Glomerular endothelial cell (primary cell): ENCODE measurements at places on chromosomes 3 and 15.

GRCh38 chr15:62068071-62068809 lies 1.5 kb downstream of the C2CD4A start:
- no peak for DNase-seq

- no peak for DNase-seq
Observed at GRCh38 chr15:43776101-43776717, 557 bp downstream of the ELL3 start.

DNA sequence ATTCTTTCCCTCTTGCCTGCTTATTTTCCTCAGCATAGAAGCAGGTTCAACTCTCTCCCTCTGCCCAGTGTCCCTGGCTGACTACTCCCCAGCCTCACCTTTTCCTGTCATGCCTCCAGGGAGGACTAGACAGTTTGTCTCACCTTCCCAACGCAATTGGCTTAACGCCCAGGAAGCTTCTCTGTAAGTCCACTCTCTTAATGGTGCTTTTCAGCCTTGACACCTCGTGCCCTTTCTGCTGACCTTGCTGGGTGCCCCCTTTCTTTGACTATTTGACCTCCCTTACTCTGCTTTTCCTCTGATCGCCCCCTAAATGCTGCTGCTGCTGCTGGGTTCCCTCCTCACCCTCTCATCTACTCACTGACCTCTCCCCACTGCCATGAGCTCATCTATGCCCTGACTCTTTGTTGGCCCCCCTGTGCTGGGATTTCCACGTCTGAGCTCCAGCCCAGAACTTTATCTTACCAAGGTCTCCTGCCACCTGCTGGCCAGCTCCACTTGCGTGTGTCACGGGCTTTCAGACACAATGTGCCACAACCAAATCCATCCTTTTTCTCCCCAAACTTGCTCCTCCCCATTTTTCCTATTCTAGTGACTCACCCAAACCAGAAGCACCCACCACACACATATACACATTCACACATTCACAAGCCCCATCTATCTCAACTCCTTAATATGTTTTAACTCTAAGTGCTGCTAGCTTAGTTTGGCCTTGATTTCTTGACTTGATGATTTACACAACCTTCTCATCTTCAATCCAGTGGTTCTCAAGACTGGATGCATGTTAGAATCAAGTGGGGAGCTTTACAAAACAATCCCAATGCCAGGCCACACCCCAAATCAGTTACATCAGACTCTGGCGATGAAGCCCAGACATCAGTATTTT lies 16.6 kb downstream of the EPB42 start:
- DNase-seq, result no peak

DNA sequence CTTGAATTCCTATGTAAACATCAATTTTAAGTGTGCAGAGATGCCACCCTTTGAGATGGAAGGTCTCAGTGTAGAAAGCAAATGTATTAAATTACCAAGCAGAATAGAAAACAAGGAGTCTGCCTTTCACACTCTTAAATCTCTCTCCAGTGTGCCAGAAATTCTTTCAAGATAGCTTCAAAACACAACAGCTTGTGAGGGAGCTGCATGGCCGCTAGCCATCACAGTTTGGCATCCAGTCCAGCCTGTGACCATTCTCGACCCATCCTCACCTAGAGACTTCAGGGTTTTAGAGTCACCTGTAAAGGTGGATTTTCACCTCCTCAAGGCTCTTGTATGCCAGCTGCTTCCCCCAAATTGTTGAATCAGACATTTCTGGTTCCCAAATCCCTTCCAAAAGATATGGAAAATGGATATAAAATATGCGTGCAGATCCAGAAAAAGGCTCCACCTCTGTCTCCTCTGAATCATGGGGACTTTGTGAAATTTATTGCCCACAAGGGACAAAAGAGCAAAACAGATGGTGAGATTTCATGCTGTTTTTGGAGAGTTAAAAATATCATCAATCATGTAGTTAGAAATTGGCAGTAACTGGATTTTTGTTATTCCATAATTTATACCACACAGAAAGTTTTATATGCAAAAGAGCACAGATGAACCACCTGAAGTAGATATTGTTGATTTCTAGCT lies 114.2 kb upstream of the THRB start:
- no peak for DNase-seq

- no peak for DNase-seq
Observed at GRCh38 chr3:139532976-139533375, 6.6 kb downstream of the RBP1 start.

- DNase-seq, result no peak
Observed at GRCh38 chr3:27976933-27977332, 254.8 kb upstream of the EOMES start.

GRCh38 chr15:87582169-87582568 lies 674.4 kb downstream of the NTRK3 start:
- no peak for DNase-seq
